Lower leg skin (tissue), 4 donors: ENCODE measurements at places on chromosomes 7 and 10.

- no peak for DNase-seq
Measured at GRCh38 chr10:126921974-126922525, 16.8 kb downstream of the DOCK1 start.

GRCh38 chr7:130425796-130426195 lies 15.0 kb downstream of the CEP41 start:
- DNase-seq: no peak

DNA sequence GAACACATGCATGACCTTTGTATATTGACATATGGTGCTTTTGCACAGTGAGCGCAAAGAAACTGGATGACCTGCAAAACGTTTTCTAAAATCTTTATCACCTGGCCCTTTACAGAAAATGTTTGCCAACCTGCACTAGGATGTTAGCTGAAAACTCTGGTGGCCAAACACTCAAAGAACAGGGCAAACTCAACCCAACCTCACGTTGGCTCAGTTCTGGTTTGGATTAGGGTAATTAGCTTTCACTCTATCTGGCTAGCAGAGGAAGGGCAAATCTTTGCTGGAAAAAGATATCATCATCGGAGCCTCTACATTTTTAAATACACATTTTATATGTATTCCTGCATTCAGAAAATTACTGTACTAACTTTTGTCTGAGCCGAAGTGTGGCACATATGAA lies 688.9 kb downstream of the PHTF2 start:
- DNase-seq: no peak

DNA sequence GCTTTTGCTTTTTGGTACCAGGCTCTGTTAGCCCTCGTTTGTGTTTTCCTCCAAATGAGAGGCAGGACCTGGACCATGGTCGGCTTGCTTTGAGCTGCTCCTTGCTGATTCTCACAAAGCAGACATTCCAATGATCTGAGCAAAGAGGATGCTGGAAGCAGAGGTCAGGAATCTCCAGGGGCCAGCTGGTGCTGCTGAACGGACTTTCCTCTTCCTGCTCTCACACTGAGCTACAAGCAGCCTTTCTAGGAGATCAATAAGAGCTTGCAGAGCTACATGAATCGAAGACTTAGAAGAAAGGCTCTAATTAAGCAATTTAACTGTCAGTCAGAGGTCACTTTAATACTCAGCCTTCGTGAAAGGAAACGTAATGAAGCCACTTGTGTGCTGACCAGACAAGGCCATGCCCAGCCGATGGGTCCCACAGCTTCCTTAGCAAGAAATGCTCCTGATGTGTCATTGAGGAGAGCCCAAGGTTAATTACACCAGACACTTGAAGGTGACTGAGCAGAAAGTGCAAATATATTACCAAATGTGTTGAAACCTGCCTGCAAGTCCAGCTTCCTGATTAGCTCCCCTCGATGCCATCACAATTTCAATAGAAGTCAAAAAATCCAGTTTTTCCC lies 151.3 kb upstream of the RSU1 start:
- DNase-seq: no peak

- DNase-seq: no peak
Measured at GRCh38 chr10:78443900-78444571, 410.4 kb downstream of the RPS24 start.

DNA sequence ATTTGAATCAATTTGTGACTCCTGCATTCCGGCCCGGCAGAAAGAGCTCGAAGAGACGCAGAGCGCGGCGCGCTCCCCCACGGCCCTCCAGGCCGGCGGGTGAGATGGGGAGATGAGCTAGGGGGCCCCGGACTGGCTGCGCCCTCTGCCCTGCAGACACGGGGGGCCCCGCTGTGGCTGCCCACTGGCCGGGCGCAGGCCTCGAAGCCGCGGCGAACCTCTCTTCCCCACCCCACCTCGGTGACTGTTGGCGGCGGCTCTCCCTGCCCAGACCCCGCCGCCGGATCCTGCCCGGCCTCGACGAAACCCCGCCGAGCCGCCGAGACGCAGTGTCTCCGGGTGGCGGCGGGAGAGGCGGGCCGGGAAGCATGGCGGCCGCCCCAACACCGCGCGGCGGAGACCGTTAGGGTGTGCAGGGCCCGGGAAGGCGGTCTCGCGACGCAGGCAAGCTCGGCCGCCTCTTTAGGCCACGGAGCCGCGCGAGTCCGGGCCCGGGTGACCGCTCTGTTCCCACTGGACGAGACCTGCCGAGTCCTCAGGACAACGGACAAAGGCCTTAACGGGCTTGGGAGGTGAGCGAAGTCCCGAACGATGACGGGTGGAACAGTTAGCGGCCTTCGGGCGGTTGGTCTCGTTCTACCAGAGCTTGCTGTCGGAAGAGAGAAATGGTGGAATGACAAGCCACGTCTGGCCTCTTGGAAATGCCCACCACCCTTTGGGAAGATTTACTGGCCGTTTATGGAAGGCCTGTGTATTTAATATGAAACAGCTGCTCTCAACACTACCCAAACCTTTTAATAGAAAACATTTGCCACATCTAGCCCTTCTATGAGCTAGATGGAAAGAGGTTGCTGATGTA lies 24.3 kb downstream of the NUP42 start:
- DNase-seq: no peak
